Panc1 (cell line): ENCODE measurements at places on chromosomes 16 and 17. TPM values are rescaled to one million over a fixed set of nuclear protein-coding genes. Genes with fewer than 3 reads are reported as not detected.
A peak's percentile ranks its signal among the peaks of the same experiment; 100 is the strongest.

DNA sequence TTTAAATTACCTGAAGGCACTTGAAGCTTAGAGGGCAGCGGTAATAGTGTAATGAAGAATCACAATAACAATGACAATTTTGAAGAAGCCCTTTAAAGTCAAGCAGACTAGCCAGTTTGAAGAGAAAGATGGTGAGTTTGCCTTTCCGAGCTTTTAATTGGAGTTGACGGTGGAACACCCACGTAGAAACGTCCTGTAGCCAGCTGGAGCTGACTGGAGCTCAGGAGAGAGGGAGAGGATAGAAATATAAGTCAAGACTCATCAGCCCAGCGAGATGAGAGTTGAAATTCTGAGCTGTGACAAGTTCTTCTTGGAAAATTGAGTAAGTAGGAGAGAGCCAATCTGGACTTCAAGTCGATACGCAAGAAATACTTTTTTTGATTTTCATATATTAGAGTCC, 91.7 kb upstream of the CACNG3 start:
- no peak overlapping the region for H3K4me3 ChIP-seq
- DNase-seq = no peak
- no peaks in the 10 kb centered on the region for H3K4me1 ChIP-seq
- H3K27me3 ChIP-seq = peaks cover 20% of the 10 kb centered on the region
- no peak overlapping the region for H3K27ac ChIP-seq
- H3K36me3 ChIP-seq = no peaks in the 10 kb centered on the region

DNA sequence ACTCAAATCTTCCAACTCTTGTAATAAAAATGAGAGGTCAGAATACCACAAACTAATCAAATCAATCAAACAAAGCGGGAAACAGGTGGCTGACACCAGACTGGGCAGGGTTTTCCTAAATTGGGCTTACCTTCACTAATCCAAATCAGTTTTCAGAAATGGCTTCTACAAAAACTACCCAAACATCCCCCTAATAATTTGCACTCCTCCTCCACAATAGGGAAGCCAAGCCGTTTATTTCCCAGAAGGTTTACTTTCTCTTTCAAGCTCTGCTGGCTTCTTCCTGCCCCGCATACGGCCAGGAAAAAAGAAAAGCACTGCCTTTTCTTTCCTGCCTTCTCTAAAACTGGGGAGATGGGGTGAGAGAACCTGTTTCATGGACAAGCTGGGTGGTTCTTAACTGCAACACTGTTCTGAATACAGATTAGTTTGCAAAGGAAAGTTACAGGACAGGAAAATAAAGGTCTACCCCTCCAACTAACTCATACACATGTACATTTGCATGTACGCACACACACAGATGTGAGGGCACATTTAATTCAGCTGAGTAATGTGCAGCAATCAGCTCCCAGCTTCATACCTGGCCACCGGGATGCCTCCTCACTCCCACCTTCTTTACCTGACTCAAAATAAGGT, 9.2 kb downstream of the STAT3 start:
- DNase-seq = no peak
- peak overlapping the region; percentile 21 for H3K4me3 ChIP-seq
- H3K4me1 ChIP-seq = peaks cover 44% of the 10 kb centered on the region
- no peaks in the 10 kb centered on the region; the same call in 1 of the 2 replicates for H3K36me3 ChIP-seq
- peak overlapping the region; percentile 87 for H3K27ac ChIP-seq

DNA sequence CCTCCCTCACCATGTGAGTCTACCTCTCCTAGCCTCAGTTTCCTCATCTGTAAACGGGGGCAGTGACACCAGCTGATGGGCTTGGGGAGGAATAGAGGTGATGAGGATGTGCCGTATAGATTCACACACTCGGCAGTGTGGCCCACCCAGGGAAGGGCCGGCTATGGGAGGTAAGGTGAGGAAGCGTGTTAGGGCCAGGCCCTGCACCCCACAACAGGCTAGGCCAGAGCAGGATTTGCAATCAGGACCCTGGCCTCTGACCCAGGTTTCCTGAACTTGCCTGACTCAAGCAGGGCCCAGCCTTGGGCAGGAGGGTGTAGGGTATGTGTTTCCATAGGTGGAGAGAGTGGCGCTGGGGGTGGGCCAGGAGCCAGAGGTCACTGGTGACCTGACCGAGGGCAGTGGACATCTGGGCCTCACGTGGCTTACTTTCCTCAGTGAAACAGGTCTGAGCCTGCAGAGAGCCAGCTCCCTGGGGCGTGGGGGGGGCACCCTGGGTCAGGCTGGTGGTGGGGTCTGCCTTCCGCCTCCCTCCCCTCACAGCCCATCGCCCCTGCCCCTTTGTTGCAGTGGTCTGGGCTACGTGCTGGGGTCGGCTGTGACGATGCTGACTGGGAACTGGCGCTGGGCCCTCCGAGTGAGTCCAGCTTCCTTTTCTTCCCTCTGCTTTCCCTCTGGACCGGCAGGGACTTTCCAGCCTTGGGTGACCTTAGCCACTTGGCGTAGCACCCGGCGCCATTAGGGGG, 12.8 kb downstream of the SPNS3 start:
- H3K4me3 ChIP-seq = no peak overlapping the region
- H3K4me1 ChIP-seq = peaks cover 3% of the 10 kb centered on the region
- H3K27me3 ChIP-seq = no peaks in the 10 kb centered on the region

DNA sequence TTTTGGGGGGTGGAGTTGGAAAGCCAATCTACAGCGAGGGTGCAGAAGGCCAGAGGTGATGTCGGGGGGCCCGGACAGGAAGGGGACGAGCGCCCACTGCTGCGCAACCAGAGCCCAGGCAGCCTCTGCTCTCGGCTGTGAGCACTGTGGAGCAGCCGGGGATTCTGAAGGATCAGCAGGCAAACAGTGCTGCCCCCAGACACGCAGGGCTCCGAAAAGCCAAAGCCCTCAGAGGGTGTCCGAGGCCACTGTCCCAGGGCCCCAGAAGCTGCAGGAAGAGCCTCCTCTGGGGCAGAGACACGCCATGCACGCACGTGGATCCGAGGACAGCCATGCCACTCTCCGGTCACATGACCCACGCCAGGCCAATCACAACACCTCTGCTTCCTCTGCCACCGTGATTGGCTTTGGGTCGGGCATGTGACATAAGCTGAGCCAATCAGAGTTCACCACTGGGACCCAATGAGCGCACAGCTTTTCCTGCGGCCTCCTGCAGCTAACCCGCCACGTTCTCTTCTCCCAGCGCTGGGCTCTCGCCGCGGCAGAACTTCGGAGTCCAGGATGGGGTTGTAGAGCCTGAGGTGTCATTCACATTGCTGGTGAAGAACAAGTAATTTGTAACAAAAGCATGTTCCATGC, 40.7 kb downstream of the ACTG1 start:
- H3K36me3 ChIP-seq = no peaks in the 10 kb centered on the region
- H3K27me3 ChIP-seq = no peaks in the 10 kb centered on the region

The KRT27 gene
- not detected for total RNA-seq
